ENCODE measurements at places on chromosomes 2 and 18.

- DNase-seq: no peak
Measured at GRCh38 chr18:21012308-21012707, 99.3 kb downstream of the ROCK1 start.

DNA sequence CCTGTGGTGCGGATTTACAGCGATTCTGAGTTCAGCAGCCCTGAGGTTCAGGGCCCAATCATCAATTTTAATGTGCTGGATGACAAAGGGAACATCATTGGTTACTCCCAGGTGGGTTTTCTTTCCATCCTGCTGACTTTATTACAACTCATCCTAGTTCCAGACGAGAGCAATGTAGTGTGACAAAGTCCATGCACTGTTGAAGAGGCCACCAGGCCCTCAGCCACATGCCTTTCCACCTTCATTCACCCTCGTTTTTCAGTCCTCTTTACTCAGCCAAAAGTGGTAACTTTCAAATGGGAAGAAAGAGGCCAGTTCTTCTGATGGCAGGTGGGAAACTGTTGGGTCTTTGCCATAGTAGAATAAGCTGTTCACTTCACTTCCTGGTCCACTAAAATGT is 17.9 kb downstream of the MOCOS start:
- DNase-seq: no peak

- no peak for DNase-seq
Measured at GRCh38 chr18:49716035-49716434, 97.3 kb downstream of the ACAA2 start.

DNA sequence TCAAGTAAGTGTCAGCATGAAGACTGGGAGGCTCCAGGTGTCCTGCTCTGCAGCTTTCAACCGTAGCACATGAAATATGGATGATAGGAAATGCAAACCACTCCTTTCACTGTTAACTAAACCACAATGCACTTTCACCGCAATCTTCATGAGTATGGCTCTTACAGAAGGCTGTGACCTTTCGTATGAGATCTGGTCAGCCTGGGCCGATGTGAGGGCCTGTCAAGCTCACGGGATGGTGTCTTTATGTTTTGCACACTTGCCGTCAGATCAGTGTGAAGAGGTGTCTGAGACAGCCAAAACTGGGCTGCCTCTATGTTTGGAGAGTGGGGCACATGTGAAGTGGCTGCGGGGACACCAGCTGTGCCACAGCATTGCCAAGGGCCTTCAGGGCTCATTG is 62.8 kb upstream of the AFF3 start:
- no peak for DNase-seq

DNA sequence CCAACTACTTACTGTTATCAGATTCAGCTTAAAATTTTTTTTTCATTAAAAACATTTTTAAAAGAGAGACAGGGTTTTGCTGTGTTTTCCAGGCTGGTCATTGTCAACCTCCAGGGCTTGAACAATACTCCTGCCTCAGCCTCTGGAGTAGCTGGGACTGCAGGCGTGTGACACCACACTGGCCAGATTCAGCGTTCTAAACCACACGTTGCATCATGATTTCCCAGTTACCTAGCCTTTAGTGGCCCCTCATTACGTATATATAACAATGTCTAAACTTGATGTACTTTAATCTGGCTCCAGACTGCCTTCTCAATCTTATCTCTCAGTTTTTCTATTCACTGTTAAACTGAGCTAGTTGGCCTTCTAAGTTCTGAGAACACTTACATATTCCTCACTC is 89.6 kb downstream of the COMMD1 start:
- DNase-seq: no peak

GRCh38 chr18:71832946-71833617 is 711.1 kb downstream of the CBLN2 start:
- DNase-seq: no peak

GRCh38 chr2:8654483-8654882 is 27.4 kb upstream of the ID2 start:
- DNase-seq: no peak

All from C1 segment of cervical spinal cord (tissue), 14 donors.